ENCODE measurements at places on chromosomes 5 and 9.

GRCh38 chr5:52356311-52356918, 431.3 kb upstream of the ITGA1 start:
- DNase-seq = no peak

DNA sequence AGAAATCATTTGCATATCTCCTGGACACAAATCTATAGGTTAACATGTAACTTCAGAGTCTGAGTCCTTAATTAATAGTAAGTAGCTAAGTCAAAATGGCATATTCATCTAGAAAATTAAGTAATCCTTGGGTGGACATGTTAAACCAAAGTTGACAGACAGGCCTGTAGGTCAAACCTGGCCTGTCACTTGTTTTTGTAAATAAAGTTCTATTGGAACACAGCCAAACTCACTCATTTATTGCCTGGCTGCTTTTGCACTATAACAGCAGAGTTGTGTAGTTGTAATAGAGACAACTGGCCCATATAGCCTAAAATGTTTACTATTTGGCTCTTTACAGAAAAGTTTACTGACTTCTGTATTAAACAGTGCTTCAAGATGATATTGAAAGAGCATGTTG, 24.6 kb upstream of the GPR21 start:
- no peak for DNase-seq

GRCh38 chr9:36793277-36793676, 220.6 kb downstream of the MELK start:
- no peak for DNase-seq

GRCh38 chr9:110443146-110443865, 105.6 kb upstream of the TXNDC8 start:
- no peak for DNase-seq

DNA sequence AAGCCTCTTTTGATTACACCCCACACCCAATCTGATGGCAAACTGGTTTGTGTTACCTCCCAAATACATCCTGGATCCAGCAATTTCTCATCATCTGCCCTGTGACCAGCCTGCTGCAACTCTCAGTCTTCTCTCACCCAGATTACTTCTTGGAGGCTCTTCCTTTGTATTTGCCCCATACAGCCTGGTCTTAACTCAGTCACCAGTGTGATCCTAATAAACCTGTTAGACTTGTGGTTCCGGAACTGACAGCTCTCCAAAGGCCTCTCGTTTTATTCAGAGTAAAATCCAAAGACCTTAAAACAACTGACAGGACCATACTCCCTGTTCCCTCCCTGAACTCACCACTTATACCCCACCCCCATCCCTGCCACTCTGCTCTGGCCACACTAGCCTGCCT, 228.2 kb upstream of the PAPPA start:
- no peak for DNase-seq

DNA sequence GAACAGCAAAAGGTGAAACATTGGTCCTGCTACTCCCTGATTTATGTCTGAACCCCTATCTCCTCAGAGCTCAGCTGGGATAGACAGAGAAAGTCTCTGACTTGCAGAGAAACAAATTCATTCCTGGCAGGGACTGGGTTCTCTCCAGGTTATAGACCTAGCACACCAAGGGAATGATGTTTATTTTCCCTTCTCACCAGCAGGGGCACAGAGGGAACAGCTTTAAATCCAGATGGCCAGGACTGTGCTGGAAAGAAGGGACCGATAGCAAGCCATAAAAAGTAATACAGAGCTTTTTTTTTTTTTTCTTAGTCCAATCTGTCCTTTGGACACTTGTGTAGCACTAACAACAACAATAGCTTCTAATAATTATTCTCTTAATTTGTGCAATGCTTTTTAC, 141.1 kb upstream of the C9orf72 start:
- DNase-seq = no peak

Measured in GDM1 (cell line).